ENCODE measurements at places on chromosomes 16 and 17.

- DNase-seq = no peak
Measured at GRCh38 chr16:11298143-11298900, 17.2 kb upstream of the PRM1 start.

GRCh38 chr16:67770346-67770991 is 35.9 kb downstream of the RANBP10 start:
- DNase-seq = no peak

DNA sequence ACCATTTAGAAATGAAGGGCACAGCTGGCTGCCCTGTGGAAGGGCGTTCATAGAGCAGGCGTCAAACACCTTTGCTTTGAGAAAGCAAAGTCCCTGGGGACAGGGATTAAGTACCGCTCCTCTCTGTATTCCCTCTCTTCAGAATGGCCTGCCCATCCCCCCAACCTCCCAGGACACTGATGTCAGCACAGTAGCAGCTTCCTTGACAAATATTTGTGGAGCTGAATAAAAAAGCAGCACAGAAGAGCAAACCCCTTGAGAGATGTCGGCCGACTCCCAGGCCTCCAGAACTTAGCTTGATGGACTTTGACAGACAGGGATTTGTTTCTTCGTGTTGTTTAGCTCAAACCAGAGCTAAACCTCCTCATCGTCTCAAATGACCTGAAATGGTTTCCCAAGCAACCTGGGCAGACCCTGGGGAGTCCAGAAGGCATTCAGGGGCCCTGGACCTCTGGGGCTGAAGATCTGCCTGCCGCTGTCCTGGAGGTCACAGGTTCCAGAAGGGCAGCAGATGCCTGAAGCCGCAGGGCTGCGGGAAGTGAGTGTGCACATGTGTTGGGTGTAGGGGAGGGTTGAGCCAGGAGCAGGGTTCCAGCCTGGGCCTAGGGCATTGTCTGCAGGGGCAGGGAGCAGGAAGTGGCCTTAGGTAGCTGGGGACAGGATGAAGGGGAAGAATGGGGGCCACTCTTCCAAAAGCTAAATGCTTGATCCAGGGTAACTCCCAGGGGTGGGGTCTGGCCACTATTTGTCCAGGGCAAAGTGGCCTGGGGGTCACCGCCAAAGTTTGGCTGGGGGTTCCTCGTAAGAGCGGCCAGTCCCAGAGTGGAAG is 42.3 kb upstream of the NKD1 start:
- no peak for DNase-seq

- no peak for DNase-seq
Measured at GRCh38 chr16:81539759-81540472, 95.3 kb downstream of the CMIP start.

Data from CD4-positive, alpha-beta T cell treated with Interleukin-6 at 100 ng/mL for 8 hours (primary cell).